Peyer's patch (tissue), 4 donors: ENCODE measurements at places on chromosomes 6 and 20. TPM values are rescaled to one million over a fixed set of nuclear protein-coding genes. Genes with fewer than 3 reads are reported as not detected.

- no peak for DNase-seq
These were observed 70.0 kb upstream of the AHI1 start for GRCh38 chr6:135567375-135568083.

DNA sequence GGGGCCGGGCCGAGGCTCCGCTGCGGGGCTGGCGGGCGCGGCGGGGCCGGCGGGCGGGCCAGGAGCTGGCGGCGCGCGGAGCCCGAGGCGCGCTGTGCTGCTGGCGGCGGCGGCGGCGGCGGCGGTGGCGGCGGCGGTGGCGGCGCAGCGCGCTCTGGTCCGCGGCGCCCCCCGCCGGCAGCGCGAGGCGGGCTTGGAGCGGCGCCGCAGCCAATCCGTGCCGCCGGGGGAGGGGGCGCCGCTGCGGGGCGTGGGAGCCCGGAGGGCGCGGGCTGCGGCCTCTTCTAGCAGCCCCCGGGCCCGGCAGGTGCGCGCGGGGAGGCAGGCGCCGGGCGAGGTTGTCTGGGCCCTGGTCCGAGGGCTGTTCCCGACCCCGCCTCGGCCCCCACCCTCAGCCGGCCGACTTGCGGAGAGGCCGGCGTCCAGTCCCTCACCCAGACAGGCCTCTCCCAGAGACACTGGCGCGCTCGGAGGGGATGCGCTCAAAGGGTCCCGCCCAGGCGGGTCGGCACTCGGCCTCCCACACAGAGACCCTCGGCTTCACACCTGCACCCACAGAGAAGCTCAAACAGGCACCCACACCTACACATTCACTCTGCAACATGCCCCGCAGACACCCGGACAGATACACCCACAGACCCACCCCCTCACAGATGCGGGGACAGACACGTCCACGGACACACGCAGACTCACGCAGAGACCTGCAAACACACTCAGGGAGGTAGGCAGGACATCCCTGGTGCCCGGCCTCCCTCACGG lies at the start of gene RIMS4:
TSS of gene RIMS4 (minus strand) at position 156 of the 759 bp plus-strand sequence. CDS start 275 bp downstream, outside the sequence.
- no peak for DNase-seq

GRCh38 chr6:101069191-101069795 lies 188.2 kb upstream of the ASCC3 start:
- DNase-seq, result no peak

SESN1 gene
- total RNA-seq, result 22.8 TPM

ZKSCAN4 gene
- 4.4 TPM for total RNA-seq

C4B gene
- total RNA-seq, result 80.0 TPM

ANKS1A gene
- 29.9 TPM for total RNA-seq

DNA sequence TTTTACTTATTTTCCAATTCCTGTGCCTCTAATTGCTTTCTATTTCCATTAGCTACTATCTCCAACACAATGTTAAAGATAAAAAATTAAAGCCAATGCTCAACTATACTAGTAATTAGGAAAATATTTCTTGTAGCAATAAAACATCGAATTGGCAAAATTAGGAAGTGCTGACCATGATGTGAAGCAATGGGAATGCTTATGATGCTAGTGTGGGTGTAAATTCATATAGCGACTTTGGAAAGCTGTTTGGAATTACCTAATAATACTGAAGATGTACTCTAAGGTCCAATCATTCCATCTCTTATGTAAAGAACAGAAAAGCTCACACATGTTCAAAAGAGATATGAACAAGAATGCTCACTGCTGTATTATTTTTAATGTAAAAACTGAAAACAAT lies 78.2 kb downstream of the UBE3D start:
- no peak for DNase-seq

GRCh38 chr6:3501826-3502500 lies 45.1 kb upstream of the SLC22A23 start:
- DNase-seq, result no peak

DNA sequence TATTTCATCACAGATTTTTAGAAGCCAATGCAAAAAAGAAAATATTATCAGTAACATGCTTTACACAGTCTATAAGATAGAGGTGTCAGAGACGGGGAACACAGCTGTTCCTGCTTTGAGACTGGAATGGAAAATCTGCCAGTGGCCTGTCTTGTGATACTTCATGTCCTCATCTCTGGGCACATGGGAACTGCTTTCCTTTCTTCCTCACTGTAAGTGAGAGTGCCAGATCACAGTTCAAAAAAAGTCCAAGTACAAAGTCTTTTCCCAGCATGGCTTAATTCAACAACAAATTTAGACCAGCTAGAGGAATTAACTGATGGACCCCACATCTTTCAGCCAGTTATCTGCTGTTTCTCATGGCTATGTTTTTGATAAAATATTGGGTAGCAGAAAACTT lies 490.4 kb downstream of the CDKAL1 start:
- no peak for DNase-seq

- no peak for DNase-seq
These were observed 54.3 kb downstream of the TCP11 start for GRCh38 chr6:35086636-35087360.

DNA sequence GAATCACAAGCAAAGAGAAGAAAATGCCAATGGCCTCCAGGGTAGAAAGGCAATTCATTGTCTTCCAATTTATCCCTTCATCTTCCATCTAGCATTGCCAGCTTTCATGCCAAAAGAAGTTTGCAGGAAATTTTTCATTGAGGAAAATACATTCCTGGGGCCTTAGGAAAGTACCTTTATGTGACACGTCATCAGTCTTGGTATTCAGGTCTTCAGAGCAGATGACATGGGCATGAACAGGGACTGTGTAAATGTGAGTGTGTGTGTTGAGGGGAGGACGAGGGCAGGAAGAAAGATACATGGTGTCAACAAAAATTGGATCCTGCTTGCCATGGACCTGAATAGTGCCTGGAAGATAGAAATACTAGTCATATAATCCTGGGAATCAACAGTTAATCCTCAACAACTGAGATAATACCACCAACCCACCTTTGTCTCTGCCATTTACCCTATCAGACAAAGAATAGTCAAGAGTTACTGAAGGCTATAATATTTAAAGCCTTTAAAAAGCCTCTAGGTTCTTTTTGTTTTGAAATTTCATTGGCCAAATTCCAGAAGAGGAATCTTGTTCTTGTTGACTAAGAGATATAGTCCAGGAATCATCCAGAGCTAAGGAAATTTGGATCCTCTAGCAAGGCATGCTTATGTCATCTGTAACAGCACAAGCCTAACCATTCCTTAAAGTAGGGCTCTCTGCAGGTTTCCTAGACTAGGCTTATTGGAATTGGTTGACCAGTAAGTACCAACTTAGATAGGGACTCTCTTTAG lies 405.8 kb upstream of the SASH1 start:
- no peak for DNase-seq

- DNase-seq, result no peak
These were observed 61.8 kb downstream of the TULP4 start for GRCh38 chr6:158374020-158374419.

- no peak for DNase-seq
These were observed 142.0 kb upstream of the SOX4 start for GRCh38 chr6:21451546-21452013.

DNA sequence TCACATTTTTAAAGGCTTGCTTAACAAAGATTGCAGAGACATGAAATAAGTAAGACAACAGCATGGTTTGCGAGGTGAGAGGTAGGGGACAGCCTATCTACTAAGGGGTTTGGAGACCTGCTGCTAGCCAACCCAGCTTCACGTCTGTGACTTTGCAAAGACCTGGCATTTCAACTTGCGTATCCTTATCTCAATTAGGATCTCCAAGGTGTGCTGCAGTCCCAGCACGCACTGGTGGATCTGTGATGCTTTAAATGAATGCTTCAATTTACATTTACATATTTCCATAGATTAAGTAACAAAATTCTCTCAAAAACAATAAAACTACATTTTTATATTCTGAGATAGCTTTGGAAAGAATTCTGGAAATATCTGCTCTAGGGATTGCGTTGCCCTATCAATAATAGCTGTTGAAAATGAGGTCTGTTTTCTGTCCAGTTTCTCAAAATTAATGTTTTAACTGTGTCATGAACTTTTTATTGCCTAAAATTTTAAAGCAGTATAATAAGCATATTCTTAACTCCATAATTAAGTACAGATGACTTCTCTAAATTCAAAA lies 124.4 kb upstream of the EDN1 start:
- DNase-seq, result no peak
